Stimulated activated CD8-positive, alpha-beta memory T cell treated with anti-CD3 and anti-CD28 coated beads, Interleukin-12 subunit alpha, Interleukin-12 subunit beta, amount 100 ng/mL, for 4 hours (primary cell): ENCODE measurements at places on chromosomes 1 and 21.

GRCh38 chr1:210684466-210685294, 356.0 kb downstream of the HHAT start:
- DNase-seq = no peak

GRCh38 chr1:98121646-98122045, 200.8 kb upstream of the DPYD start:
- DNase-seq = no peak

DNA sequence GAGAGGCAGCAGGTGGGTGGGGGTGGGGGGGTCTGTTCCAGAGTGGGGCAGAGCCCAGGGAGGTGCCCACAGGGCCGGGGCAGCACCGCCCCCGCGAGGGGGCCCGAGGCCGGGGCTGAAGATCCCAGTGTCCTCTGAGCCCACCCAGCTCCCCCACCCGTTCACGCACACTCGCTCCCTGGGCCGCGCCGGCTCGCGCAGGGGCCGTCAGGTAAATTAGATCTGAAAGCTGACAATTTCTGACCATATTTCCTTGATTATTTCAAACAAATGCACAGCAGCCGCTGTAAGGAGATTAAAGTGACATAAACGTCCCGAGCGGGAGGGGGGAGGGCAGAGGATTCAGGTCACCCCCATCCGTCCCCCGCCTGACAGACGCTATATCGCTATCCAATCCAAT, 118.0 kb downstream of the CASZ1 start:
- no peak for DNase-seq

- DNase-seq = no peak
Observed at GRCh38 chr1:101816262-101816661, 180.5 kb downstream of the OLFM3 start.

GRCh38 chr1:147882535-147882934, 20.1 kb upstream of the GJA8 start:
- DNase-seq = no peak

- no peak for DNase-seq
Observed at GRCh38 chr1:179103999-179104398, 22.1 kb downstream of the TOR3A start.

DNA sequence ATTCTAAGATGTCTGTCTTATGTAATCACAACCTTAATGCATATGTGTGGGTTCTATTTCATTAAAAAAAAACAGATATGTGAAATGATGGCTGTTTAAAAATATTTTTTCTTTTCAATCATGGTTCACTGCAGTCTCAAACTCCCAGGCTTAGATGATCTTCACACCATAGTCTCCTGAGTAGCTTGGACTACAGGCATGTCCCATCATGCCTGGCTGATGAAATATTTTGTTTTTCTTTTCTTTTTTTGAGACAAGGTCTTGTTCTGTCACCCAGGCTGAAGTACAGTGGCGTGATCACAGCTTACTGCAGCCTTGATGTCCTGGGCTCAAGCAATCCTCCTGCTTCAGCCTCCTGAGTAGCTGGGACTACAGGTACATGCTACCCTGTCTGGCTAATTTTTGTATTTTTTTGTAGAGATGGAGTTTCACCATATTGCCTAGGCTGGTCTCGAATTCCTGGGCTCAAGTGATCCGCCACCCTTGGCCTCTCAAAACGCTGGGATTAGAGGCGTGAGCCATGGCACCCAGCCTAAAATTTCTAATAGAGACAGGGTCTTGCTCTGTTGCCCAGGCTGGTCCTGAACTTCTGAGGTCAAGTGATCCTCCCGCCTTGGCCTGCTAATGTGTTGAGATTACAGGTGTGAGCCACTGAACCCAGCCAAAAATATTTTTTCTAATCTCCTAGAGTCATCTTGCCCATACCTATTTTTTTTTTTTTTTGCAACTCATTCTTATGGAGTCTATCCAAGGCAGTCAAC, 67.6 kb downstream of the GIPC2 start:
- DNase-seq = no peak

GRCh38 chr1:174884038-174884437, 115.7 kb upstream of the CACYBP start:
- no peak for DNase-seq

DNA sequence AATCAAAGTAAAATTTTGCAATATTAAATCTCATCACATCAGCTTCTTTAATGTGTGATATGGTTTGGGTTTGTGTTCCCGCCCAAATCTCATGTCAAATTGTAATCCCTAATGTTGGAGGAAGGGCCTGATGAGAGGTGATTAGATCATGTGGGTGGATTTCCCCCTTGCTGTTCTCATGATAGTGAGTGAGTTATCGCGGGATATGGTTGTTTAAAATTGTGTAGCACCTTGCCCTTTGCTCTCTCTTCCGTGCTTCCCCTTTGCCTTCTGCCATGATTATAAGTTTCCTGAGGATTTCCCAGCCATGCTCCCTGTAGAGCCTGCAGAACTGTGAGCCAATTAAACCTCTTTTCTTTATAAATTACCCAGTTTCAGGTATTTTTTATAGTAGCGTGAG, 131.9 kb downstream of the ZNF326 start:
- DNase-seq = no peak

DNA sequence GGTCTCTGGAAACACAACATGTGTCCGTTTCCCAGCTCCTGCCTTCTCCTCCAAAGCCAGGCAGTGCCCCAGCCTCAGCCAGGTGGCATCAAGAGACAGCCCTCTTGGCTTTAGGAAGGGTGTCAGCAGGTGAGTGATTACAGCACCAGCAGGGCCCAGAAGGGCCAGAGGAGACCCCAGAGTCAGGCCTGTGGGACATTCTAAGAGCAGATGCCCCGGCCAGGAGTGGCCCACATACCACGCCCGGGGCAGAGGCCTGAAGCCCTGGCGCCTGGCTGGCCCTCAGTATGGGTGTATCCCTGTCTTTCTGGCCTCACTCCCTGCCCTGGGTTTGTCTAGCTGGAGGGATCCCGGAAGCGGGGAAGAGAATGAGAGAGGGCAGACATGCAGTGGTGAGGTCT, 109.2 kb downstream of the CASZ1 start:
- DNase-seq = no peak

DNA sequence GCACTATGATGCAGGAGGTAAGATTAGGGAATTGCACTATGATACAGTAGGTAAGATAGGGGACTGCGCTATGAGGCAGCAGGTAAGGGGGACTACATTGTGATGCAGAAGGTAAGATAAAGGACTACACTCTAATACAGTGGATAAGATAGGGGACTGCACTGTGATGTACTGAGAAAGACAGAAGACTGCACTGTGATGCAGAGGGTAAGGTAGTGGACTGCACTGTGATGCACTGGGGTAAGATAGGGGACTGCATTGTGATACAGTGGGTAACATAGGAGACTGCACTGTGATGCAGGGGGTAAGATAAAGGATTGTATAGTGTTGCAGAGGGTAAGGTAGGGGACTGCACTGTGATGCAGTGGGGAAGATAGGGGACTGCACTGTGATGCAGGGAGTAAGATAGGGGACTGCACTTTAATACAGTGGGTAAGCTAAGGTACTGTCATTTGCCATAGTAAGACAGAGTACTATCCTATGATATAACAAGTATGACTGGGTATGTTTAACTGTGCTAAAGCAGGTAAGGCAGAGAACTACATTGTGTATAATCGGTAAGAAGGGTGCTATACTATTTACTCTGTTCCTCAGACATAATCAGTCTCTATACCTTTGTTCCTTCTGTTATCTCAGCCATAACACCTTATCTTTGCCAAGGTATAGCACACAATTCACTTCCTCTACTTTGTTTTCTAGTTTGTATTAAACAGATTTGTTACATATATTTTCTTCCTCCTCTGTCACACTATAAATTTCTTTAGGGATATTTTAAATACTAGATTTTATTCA, 208.5 kb downstream of the BARHL2 start:
- DNase-seq = no peak

- DNase-seq = no peak
Observed at GRCh38 chr1:191634801-191635508, 523.3 kb upstream of the RGS18 start.

DNA sequence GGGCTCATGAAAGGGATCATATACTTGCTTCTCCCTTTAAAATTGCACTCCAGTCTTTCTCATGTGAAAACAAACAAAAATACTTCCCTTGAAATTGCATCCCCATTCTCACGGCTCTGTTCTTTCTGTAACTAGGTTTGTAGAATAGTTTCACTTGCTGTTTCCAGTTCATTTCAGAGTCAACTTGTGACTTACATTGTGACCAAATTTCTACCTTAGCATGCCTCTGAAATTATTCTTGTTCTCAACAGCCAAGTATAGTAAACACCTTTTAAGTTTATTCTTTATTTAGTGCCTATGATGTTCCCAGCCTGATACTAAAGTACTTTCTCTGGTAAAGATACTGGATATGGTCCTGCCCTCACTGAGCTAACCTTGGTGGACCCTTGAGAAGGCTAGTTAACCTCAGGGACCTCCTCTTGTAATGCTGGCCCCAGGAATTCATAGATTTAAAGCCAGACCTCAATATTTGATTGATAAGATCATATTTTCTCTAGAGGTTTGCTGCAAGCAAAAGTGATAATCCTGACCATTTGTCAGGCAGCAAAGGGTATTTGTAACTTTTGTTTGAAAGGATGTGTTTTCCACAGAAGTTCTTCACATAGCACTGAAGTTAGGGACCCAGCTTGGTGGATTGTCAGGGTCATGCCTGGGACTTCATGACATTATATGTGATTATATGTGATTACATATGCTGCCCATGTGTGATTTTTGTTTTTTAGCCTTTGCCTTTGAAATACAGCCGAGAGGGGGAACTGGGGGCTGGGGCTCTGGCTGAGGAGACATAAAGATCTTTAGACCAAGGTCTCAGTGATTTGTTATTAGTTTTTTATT, 29.6 kb downstream of the VANGL2 start:
- DNase-seq = no peak

DNA sequence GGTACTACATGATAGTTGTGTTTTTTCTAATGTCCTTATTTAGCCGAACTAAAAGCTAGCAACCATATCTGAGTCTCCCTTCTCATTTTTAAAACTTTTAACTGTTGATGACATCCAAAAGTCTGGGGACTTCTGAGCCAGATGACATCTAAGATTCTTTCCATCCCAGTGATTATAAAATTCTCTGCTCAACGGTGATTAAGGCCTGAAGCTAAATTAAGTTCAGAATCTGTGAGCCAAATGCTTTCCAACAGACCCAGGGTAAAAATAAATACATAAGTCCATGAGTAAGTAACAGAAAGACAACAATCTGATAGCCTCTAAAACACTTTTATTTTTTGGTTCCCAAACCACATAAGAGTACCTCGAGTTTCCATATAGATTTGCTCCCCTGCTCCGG, 13.1 kb upstream of the PTP4A2 start:
- no peak for DNase-seq
